ENCODE measurements at places on chromosomes 2 and 18.

DNA sequence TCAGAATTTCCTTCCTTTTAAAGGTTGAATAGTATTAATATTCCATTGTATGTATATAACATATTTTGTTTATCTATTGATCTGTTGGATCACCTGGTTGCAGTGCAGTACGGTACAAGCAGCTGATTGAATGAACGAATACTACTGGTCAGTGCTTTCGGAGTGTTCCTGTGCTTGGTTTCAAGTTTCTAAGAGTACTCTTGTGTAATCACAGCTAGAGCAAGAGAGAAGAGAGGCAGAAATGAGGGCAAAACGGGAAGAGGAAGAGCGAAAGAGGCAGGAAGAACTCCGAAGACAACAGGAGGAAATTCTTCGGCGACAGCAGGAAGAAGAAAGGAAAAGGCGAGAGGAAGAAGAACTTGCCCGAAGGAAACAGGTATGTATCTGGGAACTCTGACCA, 40.3 kb upstream of the KCNJ13 start:
- DNase-seq, result no peak

GRCh38 chr2:201261471-201261870, 1.1 kb downstream of the CASP8 start:
- DNase-seq, result peak; percentile 43

DNA sequence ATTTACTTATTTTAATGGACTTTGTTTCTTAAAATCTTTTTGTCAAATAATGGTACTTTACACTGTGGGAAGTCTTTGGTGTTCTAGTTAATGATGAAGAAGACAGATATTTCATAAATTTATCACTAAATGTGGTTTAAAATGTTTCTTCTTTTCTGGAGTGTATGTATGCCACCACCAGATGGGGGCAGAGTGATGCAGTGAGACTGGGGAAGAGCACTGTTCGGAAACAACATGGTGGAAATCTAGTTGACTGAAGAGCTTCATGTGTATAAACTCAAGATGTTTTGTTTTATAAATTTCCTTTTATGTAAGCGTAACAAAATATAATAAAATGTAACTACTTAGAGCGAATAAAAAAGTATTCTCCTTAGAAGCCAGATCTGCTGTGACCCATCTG, 195.1 kb downstream of the KCNE4 start:
- no peak for DNase-seq

DNA sequence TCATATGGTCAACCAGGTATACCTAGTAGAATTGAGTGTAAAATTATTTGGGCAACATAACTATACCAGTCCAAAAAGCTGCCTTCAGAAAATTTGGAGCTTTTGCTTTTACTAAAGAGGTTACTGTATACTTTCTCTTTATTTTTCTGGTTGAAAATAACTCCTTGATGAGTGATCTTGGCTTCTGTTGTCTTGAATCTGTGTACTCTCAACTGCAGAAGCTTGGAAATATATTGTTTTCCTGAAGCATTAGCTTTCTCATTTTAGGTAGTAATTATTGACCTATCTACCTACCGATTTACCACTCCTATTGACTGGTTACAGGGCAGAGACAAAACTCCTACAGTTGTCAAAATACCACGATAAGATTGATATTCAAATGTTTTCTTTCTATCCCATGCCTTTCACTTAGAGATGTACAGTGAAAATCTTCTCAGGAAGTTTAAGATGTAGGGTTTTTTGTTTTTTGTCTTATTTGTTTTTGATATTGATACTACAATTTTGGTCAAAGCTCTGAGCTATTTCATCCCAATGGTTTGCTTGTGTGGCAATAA, 35.7 kb upstream of the DLX1 start:
- DNase-seq, result no peak

DNA sequence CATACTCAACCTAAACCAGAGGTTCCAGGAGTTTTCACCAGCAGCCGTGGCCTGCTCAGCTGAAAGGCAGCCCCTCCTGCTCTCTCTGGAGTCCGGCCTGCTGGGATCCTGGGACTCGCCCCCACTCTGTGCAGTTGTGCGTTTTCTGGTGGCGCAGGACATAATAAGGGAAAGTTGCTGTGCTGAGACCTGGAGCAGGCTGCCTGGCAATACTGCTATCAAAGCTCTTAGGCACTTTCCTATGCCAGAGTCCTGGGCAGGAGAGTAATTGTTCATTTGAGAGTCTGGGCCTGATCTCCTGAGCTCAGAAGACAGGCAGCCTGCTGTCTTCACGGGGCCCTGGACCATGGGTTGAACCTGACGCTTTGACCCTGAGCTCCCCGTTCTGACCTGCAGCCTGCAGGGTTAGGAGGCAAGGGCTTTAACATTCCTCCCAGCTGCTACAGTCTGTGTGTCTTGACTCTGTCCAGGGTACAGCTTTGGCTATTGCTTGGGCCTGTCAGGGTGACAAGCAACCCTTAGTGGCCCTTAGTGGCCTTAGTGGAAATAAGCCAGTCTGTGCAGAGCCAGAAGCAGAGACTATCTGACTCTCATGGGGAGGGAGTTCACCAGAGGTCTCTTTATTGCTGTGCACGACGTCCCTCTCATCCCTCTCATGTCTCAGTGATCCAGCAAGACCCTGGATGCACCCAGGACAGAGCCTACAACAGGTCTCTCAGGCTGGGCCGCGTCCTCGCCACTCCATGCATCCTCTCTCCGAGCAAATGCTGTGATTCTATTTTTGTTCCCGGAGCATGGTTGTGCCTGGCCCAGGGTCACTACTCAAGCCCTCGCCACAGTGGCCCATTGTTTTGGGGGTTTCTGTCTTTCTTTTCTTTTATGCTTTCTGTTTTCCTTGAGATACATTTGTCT, 60.6 kb downstream of the ACKR3 start:
- no peak for DNase-seq

GRCh38 chr2:112220186-112220585, 34.7 kb downstream of the ZC3H8 start:
- no peak for DNase-seq

- DNase-seq, result no peak
Measured at GRCh38 chr18:79962311-79962710, 2.1 kb upstream of the HSBP1L1 start.

DNA sequence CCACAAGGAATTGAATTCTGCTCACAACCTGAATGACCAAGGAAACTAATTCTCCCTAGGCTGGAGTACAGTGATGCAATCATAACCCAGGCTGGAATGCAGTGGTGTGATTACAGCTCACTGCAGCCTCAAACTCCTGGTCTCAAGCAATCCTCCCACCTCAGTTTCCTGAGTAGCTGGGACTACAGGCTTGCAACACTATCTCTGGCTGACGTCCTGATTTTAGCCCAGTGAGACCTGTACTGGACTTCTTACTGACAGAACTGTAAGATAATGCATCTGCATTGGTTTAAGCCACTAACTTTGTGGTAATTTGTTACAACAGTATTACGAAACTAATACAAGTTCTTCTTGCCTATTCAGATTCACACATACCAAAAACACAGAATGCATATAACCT, 9.5 kb upstream of the KDSR start:
- DNase-seq, result no peak

GRCh38 chr2:16645775-16646559, 19.7 kb downstream of the CYRIA start:
- DNase-seq, result no peak

DNA sequence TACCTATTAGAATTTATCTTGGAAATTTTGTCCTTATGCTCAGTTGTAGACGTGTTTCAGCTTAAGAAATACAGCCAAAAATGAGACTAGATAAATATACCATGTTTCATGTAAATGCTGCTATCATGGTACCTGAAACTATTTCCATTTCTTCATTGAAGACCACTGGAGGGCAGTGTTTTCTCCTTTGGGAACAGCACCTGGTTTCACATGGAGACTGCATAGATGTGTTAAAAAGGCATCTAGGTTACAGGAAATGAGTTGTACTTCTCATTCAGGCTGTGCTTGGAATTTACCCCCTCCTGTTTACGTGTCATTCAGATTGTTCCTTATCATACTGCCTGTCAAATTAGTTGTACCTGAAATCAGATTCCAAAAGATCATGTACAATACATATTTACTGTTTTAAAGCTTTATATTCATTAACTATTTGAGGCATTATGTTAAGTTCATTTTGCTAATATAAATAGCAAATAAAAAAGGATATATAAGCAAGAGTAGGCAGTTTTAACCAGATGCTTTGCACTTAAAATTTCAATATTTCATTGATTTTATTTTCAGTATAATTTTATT, 57.3 kb upstream of the PSMD14 start:
- DNase-seq, result no peak

GRCh38 chr2:101041413-101041812, 39.3 kb downstream of the RPL31 start:
- DNase-seq, result no peak

DNA sequence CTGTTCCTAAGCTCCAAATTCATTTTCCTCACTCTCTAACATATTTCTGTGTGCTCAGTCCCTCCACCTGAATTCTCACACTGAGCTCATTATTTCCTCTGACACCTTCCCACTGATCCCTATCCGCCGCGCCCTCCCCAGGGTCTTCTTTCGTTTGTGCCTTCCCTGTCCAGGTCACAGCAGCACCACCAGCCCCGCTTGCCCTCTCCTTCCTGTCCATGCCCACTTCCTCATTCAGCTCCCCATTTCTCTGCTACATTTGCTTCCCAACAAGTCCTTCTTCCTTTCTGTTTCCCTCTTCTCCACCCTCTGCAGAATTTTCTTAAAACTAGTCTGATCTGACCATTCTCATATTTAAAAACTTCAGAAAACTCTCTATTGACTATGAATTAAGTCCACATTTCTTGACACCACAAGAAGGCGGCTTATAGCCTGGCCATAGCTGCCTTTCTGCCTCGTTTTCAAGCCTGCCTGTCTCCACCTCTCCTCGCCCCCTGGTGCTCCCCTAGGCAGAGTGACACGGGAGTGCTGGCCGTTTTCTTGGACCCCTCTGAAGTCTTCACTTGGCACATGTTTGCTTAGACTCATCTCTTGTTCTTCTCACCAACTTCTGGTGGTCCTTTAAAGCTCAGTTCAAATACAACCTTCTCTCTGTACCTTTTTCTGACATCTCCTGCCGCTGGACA, 138.7 kb upstream of the BOD1L2 start:
- DNase-seq, result no peak

- no peak for DNase-seq
Measured at GRCh38 chr2:190533968-190534309, 583 bp downstream of the NEMP2 start.

- DNase-seq, result no peak
Measured at GRCh38 chr2:156818944-156819343, 382.8 kb downstream of the GPD2 start.

DNA sequence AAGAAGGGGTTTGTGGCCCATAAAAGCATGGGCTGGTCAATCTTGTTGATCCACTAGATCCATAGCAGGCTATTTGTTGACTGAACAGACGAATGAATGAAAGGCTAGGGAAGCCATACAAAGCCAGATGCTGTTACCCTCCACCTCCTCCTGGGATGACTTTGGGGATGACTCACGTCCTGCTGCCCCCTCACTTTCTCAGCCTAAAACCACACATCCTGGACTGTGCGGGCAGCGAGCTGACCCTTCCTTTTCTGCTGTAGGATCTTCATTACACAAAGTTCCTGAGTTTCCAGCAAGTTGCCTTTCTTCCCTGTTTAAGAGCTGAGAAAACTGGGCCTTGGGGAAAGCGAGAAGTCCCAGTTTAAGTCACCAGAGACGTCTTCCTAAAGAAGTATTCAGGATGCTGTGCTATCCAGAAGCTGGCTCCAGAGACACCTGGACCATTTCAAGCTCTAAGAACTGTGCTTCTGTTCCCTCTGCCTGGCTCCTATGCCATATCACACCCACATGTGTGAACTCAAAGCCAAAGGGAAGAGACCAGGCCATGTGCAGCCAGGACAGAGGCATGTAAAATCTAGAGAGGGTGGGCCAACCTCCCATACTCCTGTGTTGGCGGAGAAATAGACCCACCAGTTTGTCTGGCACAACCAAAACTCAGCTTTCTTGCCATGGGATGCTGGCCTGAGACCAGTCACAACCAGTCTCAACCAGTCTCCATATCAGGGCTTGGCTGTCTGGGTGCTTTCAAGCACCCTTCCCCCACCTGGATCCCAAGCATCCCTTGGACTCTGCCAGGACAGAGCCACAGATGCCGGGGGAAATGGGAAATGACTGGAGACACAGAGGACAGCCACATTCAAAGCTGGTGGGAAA, 4.7 kb upstream of the SLC20A1 start:
- no peak for DNase-seq

DNA sequence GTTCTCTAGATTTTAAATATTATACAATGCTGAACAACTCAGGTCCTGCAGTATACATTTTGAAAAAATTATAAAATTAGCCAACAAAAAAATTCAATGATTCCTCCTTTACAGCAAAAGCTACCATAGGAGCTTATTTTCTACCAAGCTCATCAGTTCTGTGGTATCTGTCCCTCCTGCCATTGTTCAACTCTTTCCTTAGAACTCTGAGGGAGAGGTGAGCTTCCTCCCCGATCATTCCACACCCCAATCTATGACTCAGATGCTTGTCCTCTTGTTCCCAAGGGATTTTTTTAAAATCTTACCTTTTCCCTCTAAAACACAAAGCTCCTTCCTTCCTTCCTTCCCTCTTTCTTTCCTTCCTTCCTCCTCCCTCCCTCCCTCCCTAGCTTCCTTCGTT, 13.5 kb downstream of the DPP4 start:
- DNase-seq, result no peak

DNA sequence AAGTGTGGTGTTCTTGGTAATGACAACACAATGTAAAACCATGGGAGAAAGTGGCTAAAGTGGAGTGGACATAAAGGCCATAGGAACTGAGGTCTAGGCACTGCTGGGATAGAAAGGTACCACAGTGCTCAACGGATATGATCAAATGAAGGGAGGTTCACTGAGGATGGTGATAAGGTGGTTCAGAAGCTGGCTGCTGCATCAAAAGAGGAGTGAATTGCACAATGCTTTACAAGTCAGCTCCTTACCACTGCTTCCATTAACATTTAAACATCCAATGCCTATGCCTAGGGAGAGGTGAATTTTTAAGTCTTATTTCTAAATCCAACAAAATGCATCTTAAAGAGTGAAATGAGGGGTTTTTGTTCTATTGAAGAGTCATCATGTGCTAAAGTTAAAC, 100.1 kb upstream of the ITGB6 start:
- no peak for DNase-seq

DNA sequence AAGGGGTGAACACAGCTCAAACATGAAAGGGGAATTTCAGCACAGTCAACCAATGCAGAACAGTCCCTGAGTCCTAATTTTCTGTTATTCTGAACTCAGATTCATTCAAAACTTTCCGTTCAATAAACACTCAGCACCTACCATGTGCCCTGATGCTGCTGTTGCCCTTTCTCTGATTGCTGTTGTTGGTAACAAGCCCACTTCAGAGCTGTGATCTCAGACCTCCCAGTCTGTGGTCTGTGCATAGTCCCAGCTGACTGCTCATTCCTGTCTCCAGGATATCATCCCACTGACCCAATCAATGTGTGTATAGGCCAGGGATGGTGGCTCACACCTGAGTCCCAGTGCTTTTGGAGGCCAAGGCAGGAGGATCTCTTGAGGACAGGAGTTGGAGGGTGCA, 82.7 kb upstream of the SLC35G4 start:
- no peak for DNase-seq

- no peak for DNase-seq
Measured at GRCh38 chr2:225998653-225999052, 599.1 kb downstream of the NYAP2 start.

Data from activated naive CD8-positive, alpha-beta T cell treated with anti-CD3 and anti-CD28 coated beads, Interleukin-2, amount 50 U/mL, for 24 hours (primary cell).